Breast epithelium (tissue), 4 donors: ENCODE measurements at places on chromosomes 7 and 10. TPM values are rescaled to one million over a fixed set of nuclear protein-coding genes. Genes with fewer than 3 reads are reported as not detected.

DNA sequence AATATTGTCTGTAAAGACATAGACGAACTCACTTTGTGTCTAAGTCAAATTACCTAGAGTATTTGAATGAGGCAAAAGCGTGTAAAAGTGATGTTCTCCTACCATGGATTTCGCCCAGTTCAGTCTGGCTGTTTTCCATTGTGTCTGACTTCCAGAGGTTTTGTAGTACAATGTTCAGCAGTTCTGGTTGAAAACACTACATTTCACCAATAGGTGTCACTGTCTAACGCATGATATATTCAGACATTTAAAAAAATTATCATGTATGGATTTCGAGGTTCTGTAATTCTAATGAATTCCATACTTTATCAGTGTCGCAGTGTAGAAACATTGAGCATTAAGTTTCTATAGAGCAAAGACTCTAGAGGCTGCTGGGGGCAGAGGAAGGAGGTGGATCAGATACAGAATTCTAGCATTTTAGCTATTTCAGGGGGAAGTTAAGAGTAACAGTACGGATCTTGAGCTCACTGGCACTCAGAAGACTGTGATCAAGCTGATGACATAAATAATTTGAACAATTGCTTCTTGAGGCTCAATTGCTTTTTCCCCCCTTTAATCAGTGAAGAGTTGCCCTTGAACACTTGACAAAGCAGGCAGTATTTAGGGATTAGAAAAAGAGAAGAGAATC is 196.9 kb upstream of the RHOBTB1 start:
- DNase-seq, result no peak

Gene OR2A1
- total RNA-seq, result 0.32 TPM

DNA sequence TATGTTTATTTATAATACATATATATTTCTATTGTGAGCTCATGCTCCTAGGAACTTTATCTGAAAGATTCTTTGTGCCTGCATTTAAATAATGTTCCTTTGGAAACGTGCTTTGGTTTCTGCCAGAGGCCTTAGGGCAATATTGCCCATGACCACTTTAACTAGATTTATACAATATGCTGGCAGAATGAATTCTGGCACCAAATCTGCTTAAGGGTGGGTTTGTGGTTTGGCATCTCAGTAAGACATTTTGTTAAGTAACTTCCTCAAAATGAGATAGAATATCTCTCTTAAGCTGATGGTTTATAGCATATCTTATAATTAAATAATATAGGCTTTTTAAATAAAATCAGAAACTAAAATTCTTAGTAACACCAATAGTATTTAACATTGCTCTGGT is 252.9 kb downstream of the RNLS start:
- DNase-seq, result no peak

- no peak for DNase-seq
These were observed 17.0 kb downstream of the PNLIPRP3 start for GRCh38 chr10:116444527-116445142.

- no peak for DNase-seq
These were observed 144.6 kb upstream of the MKLN1 start for GRCh38 chr7:131183072-131183471.

- peak; percentile 20 for DNase-seq
These were observed 75.5 kb upstream of the PPP2R2D start for GRCh38 chr10:131825150-131825848.

GRCh38 chr7:93242106-93242505 is 9.9 kb downstream of the VPS50 start:
- no peak for DNase-seq

DNA sequence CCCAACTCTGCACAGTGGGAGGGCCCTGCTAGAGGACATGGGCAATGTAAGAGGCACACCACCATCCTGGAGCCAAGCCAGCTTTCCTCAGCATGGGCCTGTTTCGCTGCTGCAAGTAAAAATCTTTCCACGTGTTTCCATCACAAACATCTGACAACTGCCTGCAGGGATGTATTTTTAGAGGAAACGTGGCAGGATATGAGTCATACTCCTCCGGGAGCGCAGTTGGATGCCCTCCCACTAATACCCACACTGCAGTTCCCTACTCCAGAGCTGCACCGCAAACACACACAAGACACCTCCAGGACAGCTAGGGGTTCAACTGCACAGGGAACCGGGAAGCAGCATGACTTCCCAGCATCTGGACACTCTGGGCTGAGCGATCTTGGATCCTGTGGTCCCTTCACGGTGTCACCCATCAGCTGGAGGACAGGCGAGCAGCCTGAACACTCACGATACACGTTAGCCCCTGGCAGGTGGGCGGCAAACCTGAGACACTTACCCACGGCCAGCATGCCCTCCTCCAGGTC is 26.1 kb downstream of the PLAC9 start:
- peak; percentile 72 for DNase-seq

- DNase-seq, result no peak
These were observed 1015.2 kb upstream of the PHF14 start for GRCh38 chr7:9958486-9958885.

GRCh38 chr7:25964483-25964991 is 187.5 kb upstream of the NFE2L3 start:
- DNase-seq, result no peak

DNA sequence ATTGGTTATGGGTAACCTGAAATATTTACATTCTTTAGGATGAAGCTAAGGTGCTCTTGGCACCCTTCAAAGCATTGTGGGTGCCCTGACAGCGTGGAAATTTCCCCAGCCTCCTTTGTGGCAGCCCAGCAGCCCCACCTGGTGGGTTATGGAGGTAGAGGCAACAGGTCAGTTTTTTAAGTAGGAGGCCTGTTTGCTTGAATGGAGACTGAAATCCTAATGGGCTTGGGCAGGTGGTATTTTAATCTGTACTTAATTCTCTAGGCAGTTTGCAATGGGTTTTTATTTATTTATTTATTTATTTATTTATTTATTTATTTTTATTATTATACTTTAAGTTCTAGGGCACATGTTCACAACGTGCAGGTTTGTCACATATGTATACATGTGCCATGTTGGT is 139.4 kb downstream of the EPC1 start:
- DNase-seq, result no peak

DNA sequence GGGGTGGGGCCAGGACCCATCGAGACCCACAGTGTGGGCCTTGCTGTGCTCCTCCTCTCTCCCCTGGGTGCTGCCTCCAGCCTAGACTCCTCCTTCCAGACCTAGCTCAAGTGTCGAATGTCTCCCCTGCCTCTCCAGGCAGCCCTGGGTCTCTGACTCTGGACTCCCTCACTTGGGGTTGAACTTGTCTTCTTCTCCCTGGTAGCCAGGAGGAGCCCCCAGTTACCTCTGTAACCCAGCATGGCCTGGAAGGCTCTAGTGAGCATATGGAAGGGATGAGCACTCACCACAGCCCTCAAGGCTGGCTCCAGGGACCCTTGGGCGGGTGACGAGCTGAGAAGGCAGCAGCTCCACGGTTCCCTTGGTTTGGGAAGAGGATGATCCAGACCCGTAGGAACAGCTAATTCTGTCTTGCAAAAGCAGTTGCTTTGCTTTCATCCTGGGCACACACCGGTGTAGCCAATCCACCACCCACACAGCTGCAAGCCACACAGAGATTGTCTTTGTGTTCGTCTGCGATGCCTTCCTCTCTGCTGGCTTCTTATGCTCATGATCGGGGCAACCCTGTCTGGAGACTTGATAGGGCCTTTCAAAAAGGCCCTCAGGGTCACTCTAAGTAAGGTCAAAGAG is 52.3 kb upstream of the ANTXRL start:
- DNase-seq, result peak; percentile 31

Gene FRMPD2
- not detected for total RNA-seq

DNA sequence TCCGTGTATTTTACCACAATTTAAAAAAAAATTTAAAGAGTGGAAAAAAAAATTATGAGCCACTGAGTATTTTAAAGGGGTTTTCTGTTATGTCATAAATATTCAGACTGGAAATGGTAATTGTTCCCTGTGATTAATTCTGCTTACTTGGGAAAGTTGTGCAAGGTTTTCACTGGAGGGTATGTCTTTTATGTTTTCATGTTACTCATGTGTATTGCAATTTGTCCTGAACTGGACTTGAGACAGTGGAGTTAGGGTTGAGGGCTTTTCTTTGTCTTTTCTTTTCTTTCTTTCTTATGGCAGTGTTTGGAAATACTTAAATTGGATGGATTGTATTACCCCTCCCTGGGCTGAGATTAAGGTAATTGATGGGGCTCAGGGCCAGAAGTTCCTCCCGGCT is 257.7 kb downstream of the BAMBI start:
- no peak for DNase-seq

- no peak for DNase-seq
These were observed 2.0 kb upstream of the TBXAS1 start for GRCh38 chr7:139827042-139827441.
